ENCODE measurements at places on chromosomes 16 and 17. TPM values are rescaled to one million over a fixed set of nuclear protein-coding genes. Genes with fewer than 3 reads are reported as not detected.

Gene FOXF1
- 0.06 TPM for total RNA-seq

Gene EARS2
- 49.8 TPM for total RNA-seq

Gene TPSAB1
- not detected for total RNA-seq

Gene SLC47A1
- total RNA-seq = 2.6 TPM

Gene MGAT5B
- total RNA-seq = 3.7 TPM

Gene PRAC2
- 9.5 TPM for total RNA-seq

Gene FBXO39
- not detected for total RNA-seq

Gene KRT28
- total RNA-seq = not detected

Gene AATK
- 19.0 TPM for total RNA-seq

GRCh38 chr17:69250641-69251040 lies 22.0 kb upstream of the ABCA10 start:
- no peak for DNase-seq

GRCh38 chr16:11677959-11678881 lies 10.0 kb downstream of the SNN start:
- peak; percentile 4 for DNase-seq

GRCh38 chr17:61468263-61468907 lies 16.2 kb downstream of the TBX4 start:
- peak; percentile 14 for DNase-seq

GRCh38 chr16:49928176-49929041 lies 72.5 kb upstream of the ZNF423 start:
- DNase-seq = no peak

- DNase-seq = no peak
These were observed 9.5 kb downstream of the STX4 start for GRCh38 chr16:31042866-31043265.

DNA sequence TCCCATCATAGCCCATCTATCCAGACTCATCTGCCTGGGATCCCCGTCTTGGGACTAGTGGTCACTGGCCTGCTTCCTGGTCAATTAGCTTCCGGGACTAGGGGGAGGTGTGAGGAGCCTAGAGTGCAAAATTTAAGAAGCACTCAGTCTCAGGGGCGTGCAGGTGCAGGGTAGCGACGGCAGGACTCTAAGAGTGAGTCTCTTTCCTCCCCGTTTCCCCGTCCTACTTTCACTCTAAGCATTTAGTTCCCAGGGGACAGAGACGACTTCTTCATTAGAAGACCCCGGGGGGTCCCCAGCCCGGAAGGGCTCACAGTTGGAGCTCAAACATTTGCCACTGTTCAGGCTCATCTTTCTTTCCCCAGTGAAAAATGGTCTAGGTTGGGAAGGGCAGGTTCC lies 677 bp upstream of the ZNHIT3 start:
- DNase-seq = no peak

DNA sequence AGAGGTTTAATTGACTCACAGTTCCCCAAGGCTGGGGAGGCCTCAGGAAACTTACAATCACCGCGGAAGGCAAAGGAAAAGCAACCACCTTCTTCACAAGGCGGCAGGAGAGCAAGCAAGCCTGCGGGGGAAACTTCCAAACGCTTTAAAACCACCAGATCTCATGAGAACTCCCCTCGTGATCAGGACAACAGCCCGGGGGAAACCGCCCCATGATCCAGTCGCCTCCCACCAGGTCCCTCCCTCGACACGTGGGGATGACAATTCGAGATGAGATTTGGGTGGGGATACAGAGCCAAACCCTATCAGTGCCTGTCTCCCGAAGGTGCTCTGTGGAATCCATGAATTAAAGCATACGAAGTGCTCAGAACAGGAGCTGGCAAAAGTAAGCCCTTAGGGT lies 43.9 kb upstream of the ABR start:
- DNase-seq = no peak

GRCh38 chr17:32746280-32746679 lies 130.6 kb downstream of the MYO1D start:
- DNase-seq = no peak

DNA sequence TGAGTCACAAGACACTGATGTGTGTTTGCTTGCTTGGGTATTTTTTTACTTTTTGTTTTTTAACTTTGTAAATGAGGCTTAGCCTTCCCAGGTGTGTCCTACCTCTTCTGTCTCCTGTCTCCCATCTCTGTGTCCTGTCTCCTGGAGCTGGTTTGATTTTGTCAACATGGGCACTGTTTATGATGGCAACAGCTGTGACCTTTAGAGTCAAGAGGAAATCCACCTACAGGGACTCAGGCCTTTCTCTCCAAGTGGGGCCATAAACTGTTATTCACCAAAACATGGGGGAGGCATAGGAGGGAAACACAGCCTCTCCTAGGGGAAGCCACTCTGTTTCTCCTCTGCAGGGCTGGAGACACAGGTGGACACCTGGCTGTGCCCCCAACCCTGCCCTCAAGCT lies 13.1 kb upstream of the PLCG2 start:
- DNase-seq = no peak

GRCh38 chr17:36542755-36543154 lies 2.0 kb upstream of the GGNBP2 start:
- no peak for DNase-seq

DNA sequence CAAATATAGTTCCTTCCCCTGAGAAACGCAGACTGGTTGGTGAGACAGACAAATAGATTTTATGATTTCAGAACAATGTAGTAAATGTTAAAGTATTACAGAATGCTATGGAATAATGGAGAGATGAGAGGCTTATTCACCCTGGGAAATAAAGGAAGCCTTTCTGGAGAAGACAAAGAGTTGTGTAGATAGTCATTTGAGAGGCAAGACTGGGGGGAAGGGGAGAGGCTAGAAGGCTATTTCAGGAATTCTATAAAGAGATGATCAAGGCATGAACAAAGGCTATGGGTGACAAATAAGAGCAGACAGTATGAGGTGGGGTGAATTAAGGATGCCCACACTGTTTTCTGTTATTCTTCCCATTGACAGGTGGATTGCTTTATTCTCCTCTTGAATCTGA lies 211.4 kb downstream of the GRIN2A start:
- no peak for DNase-seq

GRCh38 chr16:85857406-85857805 lies 41.6 kb upstream of the IRF8 start:
- no peak for DNase-seq

- DNase-seq = no peak
These were observed 175.3 kb upstream of the HS3ST3A1 start for GRCh38 chr17:13777003-13777402.

GRCh38 chr17:44333371-44333770 lies 8.7 kb upstream of the SLC25A39 start:
- DNase-seq = no peak

GRCh38 chr17:59527931-59528330 lies 37.5 kb upstream of the DHX40 start:
- no peak for DNase-seq

- DNase-seq = no peak
These were observed 12.3 kb downstream of the HSD11B2 start for GRCh38 chr16:67443265-67443664.

- peak; percentile 61 for DNase-seq
These were observed 1.2 kb upstream of the GLIS2 start for GRCh38 chr16:4314532-4315185.

DNA sequence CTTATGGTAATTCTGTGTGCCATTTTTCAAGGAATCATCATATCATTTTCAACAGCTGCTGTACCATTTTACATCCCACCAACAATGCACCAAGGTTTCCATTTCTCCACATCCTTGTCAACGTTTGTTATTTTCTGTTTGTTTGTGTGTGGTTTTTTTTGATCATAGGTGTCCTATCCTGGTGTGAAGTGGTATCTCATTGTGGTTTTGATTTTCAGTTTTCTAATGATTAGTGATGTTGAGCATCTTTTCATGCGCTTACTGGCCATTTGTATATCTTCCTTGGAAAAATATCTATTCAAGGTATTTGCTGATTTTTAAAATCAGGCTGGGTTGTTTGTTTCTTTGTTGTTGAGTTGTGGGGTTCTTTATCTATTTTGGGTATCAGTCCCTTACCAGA lies 15.0 kb downstream of the CHD9 start:
- DNase-seq = no peak

GRCh38 chr16:31505483-31505882 lies 2.7 kb downstream of the RUSF1 start:
- DNase-seq = no peak

- DNase-seq = peak; percentile 55
These were observed 521 bp downstream of the GGA2 start for GRCh38 chr16:23509782-23510163.

- DNase-seq = no peak
These were observed 239.5 kb downstream of the ABCC12 start for GRCh38 chr16:47916266-47916665.
